Lower leg skin (tissue), 4 donors: ENCODE measurements at places on chromosomes 12 and 14.

DNA sequence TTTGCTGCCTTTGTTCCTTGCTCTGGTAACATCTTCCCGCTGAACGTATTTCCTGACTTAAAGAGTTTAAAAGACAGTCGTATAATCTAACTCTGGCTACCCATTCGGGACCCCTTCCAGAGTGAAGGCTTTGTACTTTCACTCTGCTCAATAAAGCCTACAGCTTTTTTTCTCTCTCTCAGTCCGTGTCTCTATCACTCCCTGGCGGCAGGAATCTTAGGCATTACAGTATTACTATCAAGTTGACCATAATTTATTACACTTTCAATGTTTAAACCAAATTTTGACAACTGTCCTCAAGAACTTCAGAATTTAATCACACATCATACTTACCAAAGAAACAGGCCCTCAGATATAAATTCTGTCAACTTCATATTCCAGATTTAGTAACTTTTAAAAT is 967.9 kb downstream of the FSCB start:
- DNase-seq: no peak

DNA sequence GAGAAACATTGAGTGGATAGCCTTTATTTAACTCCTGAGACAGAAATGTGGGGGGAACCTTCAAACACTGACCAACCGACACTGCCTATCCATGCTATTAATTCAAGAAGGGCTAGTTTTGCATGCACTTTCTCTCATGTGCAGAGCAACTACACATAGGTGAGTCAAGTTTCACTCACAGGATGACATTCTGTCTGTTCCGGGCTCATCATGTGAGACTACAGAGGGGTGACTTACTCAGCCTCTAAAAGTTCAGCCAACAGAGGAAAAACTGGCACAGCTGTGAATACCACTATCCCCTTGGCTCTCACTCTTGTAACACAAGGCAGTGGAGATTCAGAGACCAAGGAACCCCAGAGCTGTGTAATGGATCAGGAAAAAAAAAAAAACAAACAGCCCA is 13.3 kb downstream of the BEST3 start:
- DNase-seq: no peak

GRCh38 chr12:591167-592023 is 71.8 kb downstream of the NINJ2 start:
- DNase-seq: no peak

DNA sequence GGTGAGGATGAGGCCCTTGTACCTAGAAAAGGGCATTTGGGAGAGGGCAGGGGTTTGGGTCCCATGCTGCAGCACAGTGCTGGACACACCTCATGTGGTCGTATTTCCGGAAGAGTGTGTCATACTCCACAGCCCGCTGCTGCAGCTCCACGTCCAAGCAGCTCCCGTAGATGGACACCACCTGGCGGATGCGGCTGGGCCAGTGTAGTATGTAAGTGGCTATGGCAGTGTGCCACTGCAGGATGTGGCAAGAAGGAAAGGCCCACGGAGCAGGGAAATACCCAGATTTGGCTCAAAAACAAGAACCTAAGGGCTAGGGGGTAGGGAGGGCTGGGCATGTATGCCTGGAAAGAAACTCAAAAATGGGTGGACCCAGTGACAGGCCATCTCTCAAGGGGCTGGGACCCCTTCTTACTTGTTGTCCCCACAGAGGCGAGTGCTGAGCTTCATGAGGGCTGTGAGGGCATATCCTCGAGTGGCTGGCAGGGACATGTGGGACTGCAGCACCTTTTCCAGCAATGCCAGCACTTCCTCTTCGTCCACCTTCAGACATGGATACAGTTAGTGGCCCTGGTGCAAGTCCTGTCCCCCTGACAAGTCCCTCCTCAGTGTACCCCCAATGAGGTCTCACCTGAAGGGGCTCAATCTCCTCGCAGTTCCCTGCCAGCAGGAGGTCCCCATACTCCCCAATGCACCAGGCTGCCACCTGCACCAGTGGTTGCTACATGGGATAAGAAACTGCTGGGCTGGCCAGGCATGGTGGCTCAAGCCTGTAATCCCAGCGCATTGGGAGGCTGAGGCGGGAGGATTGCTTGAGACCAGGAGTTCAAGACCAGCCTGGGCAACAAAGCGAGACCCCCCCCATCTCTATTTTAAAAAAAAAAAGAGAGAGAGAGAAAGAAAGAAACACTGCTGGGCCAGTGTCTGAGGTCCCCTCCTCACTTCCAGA is 5.4 kb downstream of the AP1G2 start:
- DNase-seq: no peak

- DNase-seq: no peak
These were observed 117.8 kb upstream of the COCH start for GRCh38 chr14:30756594-30756993.

GRCh38 chr12:64390275-64390851 is at the start of gene C12orf56:
Gene C12orf56, minus strand, starts transcription at chr12:64390758. Its CDS starts 193 bp downstream, at chr12:64390565.
- DNase-seq: no peak

DNA sequence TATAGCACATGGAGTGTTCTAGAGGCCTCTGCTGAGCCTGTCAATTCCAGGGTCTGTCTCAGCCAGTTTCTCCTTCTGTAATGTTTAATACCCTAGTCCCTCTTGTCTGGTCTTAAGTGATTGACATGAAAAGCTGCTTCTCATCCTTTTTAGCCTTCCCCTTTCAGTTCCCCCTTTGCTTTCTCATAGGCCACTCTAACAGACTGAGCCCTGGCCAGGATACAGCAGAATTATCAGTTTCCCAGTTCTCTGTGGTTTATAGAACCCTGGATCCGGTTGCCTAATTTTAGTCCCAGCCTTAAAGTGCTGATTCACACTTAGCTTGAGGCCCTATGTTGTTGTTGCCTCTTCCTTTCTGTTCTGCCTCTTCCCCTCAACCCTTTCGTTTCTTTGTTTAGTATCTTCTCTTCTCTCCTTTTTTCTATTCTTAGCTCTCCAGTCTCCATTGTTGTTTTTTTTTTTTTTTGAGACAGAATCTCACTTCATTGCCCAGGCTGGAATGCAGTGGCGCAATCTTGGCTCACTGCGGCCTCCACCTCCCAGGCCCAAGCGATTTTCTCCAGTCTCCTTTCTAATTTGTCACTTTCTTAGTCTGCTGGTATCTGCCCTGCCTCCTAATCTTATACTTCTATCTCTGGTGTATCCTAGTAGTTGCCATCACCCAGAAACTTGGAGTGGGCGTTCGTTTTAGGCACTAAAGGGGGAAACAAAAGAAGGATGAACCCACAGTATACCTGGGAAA is 2.9 kb upstream of the BIN2 start:
- peak; percentile 87 for DNase-seq

- DNase-seq: no peak
These were observed 171.0 kb upstream of the DAAM1 start for GRCh38 chr14:59017285-59017965.

GRCh38 chr12:6280053-6280469 is 30.4 kb upstream of the PLEKHG6 start:
- DNase-seq: peak; percentile 94

- no peak for DNase-seq
These were observed 131.7 kb downstream of the TMTC2 start for GRCh38 chr12:82818271-82819035.

DNA sequence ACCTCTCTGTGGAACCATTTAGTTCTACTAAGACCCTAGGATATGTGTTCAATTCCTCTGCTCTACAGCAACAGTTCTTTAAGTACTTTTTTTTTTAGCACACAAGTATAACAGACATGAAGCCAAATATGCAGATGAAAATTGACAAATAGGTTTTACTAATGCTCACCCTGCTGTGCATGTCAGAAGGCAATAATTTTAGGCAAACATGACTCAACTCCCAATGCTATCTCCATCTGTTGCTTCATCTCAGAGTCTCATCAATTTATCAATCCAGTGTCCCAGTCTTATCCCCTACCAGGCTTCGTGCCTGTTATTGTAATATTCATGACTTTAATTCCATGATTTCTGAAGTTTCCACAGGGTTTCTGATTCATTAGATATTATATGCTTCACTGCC is 57.7 kb downstream of the DBX2 start:
- no peak for DNase-seq

GRCh38 chr12:124852911-124853427 is 10.7 kb downstream of the SCARB1 start:
- DNase-seq: no peak

- no peak for DNase-seq
These were observed 21.7 kb downstream of the PAPLN start for GRCh38 chr14:73258845-73259611.
